HepG2 (cell line): ENCODE measurements at places on chromosomes 5 and 9.

GRCh38 chr5:124172389-124173003 is 573.9 kb downstream of the ZNF608 start:
- no peak for DNase-seq

GRCh38 chr9:2396622-2397285 is 224.8 kb upstream of the VLDLR start:
- no peak for DNase-seq

- DNase-seq: no peak
Observed at GRCh38 chr5:180472269-180472668, 21.9 kb upstream of the CNOT6 start.

- DNase-seq: peak; percentile 53
Observed at GRCh38 chr5:74413403-74414048, 227.0 kb downstream of the ENC1 start.

GRCh38 chr5:146902471-146902870 is 23.9 kb upstream of the PPP2R2B start:
- DNase-seq: no peak

- no peak for DNase-seq
Observed at GRCh38 chr5:151007430-151008209, 12.8 kb upstream of the GPX3 start.

DNA sequence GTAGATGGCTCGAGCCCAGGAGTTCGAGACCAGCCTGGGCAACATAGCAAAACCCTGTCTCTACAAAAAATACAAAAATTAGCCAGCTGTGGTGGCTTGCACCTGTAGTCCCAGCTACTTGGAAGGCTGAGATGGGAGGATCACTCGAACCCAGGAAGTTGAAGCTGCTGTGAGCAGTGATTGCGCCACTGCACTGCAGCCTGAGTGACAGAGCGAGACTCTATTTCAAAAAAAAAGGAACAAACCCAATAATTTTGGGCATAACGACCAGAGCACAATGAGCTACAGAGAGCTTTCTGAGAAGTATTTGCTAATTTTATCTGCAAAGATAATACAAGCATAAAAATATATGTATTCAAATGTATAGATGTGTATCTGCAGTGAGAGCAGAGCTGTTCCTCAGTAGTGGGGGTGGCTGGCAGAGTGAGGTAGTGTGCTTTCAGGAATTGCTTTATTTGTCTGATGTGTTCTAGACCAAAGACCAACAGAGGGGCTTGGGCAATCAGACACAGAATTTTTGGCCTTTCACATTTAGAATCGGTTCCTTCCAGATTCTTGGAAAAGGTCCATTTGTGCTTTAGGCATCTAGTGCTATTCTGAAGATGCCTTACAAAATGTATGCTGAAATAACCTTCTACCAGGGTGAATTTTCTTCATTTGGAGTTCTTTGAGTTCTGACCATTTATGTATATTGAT is 5.2 kb downstream of the DOCK8 start:
- DNase-seq: no peak

DNA sequence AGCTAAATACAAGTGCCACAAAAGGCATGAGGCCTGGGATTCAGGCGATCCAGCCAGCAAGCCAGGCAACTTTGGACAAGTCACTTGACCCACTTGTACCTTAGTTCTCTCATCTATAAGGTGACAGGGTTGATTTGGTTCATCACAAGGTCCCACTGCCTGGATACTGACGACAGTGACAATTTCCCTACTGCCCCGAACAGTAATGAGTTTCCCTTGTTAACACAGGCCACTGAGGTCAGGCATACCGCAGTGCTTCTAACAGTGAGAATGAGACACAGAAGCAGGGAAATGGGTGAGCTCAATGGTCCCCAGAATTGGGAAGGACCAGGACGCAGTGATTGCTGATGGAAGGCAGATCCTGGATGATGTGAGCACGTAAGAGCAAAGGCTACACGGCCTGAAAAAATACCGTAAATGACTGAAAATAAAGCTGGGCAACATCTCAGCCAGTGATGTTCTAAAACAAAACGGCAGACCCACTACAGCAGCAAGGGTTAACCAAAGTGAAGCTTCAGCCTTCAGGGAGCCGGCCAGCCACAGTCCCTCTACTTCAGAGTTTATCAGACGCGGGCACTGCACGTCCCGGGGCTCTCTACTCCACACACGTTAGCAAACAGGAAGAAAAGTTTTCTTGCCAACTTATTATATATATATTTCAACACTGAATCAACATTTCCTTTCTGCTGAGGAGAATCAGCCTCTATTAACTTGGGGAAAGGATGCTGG is 846 bp downstream of the MGAT1 start:
- DNase-seq: no peak

- DNase-seq: no peak
Observed at GRCh38 chr9:12874395-12874794, 99.6 kb downstream of the LURAP1L start.

DNA sequence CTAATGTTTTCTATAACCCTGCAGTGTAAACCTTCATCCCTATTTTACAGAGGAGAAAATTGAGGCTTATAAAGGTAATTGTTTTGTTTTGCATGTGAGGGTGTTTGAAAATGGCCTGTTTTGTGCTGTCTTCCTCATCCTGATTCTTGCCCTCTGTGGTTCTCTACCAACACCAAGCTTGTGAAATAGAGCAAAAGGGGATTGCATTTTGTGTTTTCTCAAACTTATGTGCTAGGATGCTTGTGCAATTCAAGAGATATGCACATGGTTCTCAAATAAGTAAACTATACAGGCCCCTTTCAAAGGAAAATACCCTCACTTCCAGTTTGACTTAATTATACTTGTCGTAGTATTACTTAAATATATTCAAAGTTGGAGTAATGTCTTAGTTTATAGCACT is 17.2 kb downstream of the PAM start:
- no peak for DNase-seq
